ENCODE measurements at places on chromosomes 12 and 14.

DNA sequence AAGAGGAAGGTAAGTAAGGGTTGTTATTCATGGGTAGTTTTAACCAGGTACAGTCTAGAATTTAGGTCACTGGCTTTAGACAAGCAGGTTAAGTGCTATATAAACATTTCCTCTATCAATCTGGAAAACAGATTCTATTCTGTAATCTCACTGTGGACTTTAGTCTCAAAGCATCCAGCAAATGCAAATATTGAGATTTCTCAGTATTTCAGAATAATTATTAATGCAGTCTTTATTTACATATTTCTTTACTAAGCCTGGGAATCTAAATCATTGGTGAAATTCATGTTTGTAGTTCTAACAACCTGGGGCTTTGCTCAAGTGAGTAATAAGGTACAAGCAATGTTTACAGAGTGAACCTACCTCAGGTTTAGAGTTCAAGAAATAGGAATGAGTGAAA is 61.9 kb downstream of the SLC41A2 start:
- DNase-seq, result no peak

DNA sequence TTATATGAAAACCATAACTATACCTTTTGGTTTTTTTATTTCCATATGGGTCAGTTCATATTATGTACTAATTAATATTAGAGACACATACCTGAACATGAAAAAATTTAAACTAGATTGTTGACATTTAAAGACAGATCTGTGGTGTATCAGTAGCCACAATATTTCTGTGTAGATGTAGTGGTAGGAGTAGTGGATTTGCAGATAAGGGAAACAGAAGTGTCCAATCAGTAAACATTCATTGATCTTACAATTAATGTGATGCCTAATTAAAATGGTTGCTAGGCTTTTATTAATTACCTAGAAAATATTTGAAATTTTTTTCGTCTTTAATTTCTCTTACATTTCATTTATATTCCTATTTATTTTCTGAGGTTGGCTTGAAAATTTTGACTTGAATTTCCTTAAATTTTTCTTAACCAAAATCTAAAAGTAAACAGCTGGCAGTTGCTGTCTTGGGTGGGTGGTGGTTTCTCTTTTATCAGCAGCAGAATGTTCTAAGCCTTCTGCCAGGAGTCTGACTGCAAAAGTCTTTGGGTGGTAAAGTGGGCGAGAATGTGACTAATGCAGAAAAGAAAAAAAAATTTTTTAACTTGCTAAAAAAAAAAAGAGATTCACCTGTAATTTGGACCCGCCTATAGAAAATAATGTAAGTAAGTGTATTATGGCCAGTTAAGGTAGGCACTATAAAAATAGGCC is 2.4 kb downstream of the FGFR1OP2 start:
- no peak for DNase-seq

GRCh38 chr12:109758426-109759420 is 45.1 kb downstream of the FAM222A start:
- no peak for DNase-seq

DNA sequence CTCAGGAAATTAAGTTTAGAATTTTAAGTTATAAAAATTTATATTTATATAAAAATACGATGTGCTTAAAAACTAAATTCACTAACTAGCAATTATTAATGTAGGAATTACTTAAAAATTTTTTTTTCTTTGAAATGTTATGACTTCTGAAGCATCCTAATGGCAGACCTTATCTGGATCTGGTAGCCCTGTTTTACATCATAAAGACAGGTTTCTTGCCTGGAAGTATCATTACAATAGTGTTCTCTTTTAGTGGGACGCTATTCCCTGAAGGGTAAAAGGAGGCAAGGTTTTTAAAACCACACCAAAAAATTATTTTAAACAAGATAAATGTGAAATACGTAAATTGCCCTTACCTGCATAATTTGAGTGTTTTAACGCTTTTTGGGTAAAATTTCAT is 2.1 kb downstream of the WDR20 start:
- no peak for DNase-seq

- no peak for DNase-seq
Measured at GRCh38 chr14:50961605-50962221, 17.4 kb upstream of the PYGL start.

- no peak for DNase-seq
Measured at GRCh38 chr14:45252366-45253069, 484 bp downstream of the MIS18BP1 start.

DNA sequence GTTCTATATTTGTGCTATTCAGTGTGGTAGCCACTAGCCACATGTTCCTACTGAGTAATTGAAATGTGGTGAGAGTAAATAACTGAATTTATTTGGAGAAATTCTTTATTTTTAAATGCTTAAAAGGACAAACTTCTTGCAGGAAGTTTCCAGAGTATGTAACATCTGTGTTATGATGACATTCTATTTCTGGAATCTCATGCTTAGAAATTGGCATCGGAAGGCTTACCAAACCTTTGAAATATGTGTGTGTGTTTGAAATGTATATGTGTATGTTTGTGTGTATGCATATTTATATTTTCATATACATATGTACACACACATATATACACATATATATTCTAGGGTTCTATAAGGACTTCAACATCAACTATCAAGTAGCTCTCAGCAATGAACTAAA is 12.4 kb upstream of the WSCD2 start:
- DNase-seq, result no peak

- no peak for DNase-seq
Measured at GRCh38 chr14:45194964-45195363, 58.0 kb downstream of the MIS18BP1 start.

DNA sequence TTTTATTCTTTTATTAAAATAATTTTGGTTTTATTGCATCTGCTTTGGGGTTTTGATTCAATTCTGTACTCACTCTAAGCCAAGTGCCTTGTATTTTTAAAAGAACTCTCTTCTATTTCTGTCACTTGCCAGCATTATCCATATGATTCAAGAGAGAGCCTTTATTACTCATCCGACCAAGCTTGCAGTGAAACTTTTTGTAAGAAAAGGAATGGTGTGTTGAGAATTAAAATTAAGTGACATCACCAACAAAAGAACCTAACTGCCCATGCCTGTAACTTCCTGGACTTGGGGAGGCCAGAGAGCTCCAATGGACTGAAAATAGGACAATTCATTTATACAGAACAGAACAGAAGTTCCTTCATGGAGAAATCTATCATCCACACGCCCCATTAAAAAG is 52.1 kb downstream of the GALNT4 start:
- no peak for DNase-seq

DNA sequence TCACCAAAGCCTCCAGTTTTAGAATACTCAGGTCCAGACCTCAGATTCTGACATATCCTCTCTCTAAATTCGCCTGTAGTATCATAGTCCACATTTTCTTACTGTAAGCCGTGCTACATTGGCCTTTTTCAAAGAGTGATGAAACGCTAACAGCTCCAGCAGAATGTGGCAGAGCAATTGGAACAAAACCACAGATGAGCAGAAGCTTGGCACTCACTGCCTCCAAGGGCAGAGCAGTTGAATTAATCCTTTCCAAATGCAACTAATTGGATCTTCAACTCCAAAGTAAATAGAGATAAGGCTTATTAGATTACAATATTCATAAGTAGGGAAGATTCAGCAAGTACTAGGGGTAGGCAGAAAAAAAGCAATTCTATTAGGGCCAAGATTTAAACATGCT is 128.3 kb downstream of the SLC35F4 start:
- no peak for DNase-seq

- DNase-seq, result no peak
Measured at GRCh38 chr12:18810537-18811253, 72.8 kb downstream of the CAPZA3 start.

- no peak for DNase-seq
Measured at GRCh38 chr14:44783901-44784300, 177.8 kb downstream of the KLHL28 start.

- DNase-seq, result no peak
Measured at GRCh38 chr14:85542623-85543022, 12.7 kb downstream of the FLRT2 start.

- DNase-seq, result no peak
Measured at GRCh38 chr12:84624601-84625000, 288.0 kb downstream of the SLC6A15 start.

GRCh38 chr14:71659159-71659558 is 273.1 kb upstream of the RGS6 start:
- DNase-seq, result no peak

- no peak for DNase-seq
Measured at GRCh38 chr14:32077081-32078022, at the start of gene ARHGAP5. Gene ARHGAP5, plus strand, starts transcription at chr14:32077304. Its CDS starts 13,366 bp downstream, at chr14:32090670.

DNA sequence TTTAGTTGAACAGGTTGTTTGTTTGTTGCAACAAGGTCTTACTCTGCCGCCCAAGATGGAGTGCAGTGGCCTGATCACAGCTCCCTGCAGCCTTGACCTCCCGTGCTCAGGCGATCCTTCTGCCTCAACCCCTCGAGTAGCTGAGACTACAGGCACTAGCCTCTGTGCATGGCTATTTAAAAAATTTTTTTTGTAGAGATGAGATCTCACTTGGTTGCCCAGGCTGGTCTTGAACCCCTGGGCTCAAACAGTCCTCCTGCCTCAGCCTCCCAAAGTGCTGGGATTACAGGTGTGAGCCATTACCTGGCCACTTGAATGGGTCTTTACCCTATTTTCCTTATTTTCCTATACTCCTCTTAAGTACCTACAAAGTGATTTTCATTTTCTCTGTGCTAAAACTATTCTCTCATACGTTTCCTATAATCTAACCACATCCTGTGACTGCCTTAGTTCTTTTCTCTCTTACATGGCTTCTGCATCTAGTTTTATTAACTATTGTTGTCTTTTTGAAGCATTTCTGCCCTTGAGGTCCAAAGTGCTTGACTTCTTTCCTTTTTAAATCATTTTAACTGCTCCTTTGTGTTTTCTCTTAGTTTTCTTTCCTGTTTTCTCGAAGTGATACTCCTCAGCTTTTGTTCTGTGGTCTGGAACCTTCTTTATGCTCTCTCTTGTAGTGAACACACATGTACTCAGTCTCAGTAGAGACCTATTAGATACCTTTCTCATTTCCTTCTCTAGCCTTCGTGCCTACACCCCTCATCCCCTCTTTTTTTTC is 14.1 kb downstream of the GPX2 start:
- no peak for DNase-seq

GRCh38 chr14:24368562-24369252 is 723 bp downstream of the NFATC4 start:
- DNase-seq, result peak; percentile 54

DNA sequence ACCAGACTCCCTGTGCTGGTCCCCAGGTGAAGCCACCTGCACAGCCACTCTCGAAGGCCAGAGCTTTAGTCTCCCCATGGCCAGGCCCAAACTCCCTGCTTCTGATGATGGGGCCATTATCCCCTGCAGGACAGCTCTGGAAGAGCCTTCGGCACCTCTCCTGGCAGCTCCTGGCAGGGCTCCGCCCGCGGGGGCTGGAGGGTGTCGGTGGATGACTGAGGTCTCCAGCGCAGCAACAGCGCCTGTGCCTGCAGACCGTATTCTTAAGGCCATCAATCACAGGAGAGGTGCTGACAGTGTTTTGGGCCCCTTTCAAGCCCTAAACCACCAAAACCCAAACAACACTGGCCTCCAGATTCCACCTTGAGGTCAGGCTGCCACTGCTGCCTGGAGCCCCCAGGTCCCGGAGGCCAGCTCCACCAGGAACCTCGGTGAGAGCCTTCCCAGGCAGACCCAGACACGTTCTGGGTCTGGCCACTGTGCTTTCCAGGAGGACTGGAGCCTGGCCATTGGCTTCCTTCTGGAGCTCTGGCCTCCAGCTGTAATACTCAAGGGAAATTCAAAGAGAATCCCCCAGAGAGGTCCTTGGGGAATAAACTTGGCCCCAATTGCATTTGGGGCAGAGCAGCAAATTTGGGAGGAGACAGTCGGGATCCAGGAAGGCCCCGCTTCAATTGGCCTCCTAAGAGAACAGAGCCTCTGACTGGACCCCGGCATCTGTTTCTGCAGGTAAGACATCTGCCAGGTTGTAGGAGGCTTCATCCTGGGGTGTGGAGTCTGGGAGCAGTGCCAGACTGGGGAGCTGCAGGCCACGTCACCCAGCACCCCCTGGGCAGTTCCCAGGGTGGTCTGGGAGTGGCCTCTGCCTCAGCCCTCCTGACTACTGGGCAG is 210.6 kb upstream of the RTL1 start:
- no peak for DNase-seq

Measured in amniotic stem cell (primary cell).